ENCODE measurements at places on chromosomes 5 and 9.

DNA sequence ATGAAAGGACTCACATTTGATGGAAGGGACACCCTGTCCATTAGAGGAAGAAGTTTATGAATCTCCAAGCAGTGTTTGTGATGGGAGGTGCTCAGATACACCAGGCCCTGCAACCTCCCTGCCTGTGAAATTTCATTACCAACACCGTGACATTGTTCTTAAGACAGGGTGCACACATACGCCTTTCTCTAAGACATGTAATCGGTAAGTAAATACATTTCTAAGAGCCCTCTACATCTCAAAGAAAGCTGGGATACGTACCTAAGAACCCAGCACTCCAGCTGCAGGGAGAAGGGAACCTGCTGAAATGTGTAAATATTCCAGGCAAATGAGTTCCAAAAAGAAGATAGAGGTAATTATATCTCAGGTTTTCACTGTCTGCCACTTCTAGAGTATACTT lies 125.0 kb upstream of the APC start:
- DNase-seq: no peak

GRCh38 chr5:161544350-161544765 lies 2.2 kb downstream of the GABRB2 start:
- DNase-seq: peak; percentile 39

DNA sequence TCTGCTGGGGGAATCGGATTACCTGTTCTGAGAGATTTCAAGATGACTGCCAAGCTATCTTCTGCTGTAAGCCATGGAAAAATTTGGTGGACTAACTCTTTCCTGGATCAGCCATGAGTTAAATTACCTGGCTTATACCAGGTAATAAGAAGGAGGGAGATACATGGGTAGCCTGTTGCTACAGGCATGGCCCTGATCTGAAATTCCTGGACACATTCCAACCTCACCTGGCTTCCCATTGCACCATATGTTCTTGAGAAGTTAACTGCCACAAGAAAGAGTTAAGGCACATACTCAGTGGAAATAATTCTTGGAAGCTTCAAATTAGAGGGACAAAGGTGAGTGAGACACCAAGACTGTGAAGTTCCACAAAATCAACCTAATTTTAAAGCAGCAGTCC lies 371.3 kb downstream of the ACTL7B start:
- no peak for DNase-seq

GRCh38 chr5:17024686-17025180 lies 88.6 kb upstream of the MYO10 start:
- no peak for DNase-seq

GRCh38 chr5:98543490-98543889 lies 230.0 kb upstream of the RGMB start:
- DNase-seq: no peak

Measured in activated T-cell treated with anti-CD3 and anti-CD28 coated beads, Interleukin-2, amount 50 U/mL, for 48 hours (primary cell).